Cardiac septum (tissue), 1 donor: ENCODE measurements at places on chromosomes 3 and 15. TPM values are rescaled to one million over a fixed set of nuclear protein-coding genes. Genes with fewer than 3 reads are reported as not detected.

Gene KBTBD13
- total RNA-seq = 3.3 TPM

Gene HOMER2
- 41.6 TPM for total RNA-seq

Gene DNAH12
- 0.22 TPM for total RNA-seq

Gene GOLGA6L9
- 1.8 TPM for total RNA-seq

Gene BSN
- total RNA-seq = 1.00 TPM

Gene CPNE9
- total RNA-seq = not detected

Gene CRABP1
- total RNA-seq = not detected

Gene ANKRD34C
- 0.78 TPM for total RNA-seq

Gene VGLL3
- 5.2 TPM for total RNA-seq

Gene SPATA12
- not detected for total RNA-seq

Gene ATP10A
- total RNA-seq = 0.94 TPM

Gene RAB6B
- total RNA-seq = 42.4 TPM
